Stimulated activated CD8-positive, alpha-beta memory T cell treated with anti-CD3 and anti-CD28 coated beads, Interleukin-15, amount 100 ng/mL, for 48 hours (primary cell): ENCODE measurements at places on chromosomes 13 and 19.
A peak's percentile ranks its signal among the peaks of the same experiment; 100 is the strongest.

DNA sequence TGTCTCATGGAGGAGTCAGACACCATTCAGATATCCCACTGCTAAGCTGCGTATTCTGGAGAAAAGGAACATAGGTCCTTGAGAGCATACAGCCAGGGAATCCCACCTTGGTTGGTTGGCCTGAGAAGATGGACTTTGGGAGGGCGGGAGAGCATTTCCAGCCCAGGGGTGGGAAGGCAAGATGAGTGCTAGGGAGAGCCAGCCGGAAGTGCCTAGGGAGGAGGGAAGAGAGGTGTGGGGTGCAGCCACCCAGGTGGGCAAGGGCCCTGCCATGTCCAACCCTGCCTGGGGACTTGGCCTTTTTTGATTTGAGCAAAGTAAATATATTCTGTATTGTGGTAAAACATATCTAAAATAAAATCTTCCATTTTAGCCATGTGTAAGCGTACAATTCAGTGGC is 19.7 kb downstream of the SIAH3 start:
- DNase-seq: no peak

GRCh38 chr13:31964168-31964567 is 67.4 kb upstream of the FRY start:
- DNase-seq: no peak

DNA sequence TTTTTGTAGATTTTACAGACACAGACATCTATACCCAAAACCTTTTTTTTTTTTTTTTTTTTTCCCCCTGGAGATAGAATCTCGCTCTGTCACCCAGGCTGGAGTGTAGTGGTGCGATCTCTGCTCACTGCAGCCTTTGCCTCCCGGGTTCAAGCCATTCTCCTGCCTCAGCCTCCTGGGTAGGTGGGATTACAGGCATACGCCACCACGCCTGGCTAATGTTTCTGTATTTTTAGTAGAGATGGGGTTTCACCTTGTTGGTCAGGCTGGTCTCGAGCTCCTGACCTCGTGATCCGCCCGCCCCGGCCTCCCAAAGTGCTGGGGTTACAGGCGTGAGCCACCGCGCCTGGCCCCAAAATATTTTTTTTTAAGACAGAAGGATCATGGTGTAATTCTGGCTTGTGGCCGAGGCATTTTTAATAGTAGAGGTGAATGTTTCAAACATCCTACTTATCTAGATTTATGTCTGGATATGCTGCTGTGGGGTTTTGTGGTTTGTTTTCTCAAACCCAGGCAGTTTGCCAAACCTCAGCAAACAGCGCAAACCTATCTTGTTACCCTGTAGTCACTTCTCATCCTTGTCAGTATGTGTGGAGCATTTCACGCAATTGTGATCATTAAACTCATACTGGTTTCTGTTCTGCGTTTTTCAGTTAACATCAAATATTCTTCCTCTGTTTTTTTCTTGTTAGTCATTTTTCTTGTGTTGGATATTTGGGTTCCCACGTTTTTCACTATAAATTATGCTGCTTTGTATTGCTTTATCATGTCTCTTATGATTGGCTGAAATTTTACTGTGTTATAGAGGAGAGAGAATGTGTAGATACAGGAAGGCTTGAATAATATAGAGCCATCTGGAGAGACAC is 36.2 kb upstream of the GARRE1 start:
- DNase-seq: peak; percentile 54

DNA sequence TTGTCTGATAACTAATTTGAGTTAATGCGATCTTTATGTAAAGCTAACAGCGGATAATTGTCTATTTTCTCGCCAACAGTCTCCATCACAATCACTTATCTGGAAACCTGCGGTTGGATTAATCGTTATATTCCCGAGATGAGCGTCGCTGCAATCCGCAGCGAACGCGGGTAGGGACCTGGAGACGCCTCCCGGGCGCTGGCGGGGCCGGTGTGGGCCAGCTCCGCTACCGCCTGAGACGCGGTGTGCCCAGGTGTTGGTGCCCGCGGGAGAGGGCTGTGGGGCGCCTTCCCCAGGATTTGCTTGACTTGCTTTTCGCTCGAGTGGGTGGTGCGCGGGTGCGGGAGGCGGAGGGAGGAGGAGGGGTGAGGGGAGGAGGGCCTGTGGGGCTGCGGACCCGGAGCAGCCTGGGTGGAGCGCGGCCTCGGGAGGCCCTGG is 38.3 kb downstream of the SOX1 start:
- no peak for DNase-seq

- no peak for DNase-seq
Measured at GRCh38 chr13:27857282-27857681, 62.5 kb upstream of the PDX1 start.

DNA sequence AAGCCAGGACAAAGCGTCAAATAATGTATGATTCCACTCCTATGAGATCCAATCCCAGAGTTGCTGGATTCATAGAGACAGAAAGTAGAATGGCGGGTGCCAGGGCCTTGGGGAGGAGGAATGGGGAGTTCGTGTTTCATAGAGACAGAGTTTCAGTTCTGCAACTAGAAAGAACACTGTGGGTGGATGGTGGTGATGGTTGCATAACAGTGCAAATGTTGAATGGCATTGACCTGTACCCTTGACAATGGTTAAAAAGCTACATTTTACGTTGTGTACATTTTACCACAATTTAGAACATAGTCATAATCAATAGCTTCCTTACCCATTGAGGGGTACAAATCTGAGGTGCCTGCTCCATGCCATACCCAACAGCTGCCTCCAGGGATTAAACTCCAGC is 33.4 kb downstream of the MBD3L2B start:
- DNase-seq: no peak

DNA sequence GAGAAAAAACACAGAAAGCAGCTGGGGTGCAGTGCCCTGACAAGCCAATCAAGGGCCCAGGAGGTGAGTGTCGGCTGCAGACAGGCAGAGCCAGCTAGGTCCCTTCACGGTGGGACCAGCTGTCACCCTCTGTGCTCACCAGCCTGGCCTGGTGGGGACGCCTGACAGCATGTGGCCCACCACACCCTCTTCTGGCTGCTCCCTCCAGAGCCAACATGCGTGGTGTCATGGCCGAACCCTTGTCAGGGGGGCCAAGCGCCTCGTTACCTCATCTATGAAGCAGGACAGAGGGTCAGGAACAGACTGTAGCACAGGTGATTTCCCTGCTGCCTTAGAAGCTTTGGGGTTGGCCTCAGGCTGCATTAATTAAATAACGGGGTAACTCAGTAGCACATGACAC is 40.0 kb upstream of the ISYNA1 start:
- DNase-seq: no peak

DNA sequence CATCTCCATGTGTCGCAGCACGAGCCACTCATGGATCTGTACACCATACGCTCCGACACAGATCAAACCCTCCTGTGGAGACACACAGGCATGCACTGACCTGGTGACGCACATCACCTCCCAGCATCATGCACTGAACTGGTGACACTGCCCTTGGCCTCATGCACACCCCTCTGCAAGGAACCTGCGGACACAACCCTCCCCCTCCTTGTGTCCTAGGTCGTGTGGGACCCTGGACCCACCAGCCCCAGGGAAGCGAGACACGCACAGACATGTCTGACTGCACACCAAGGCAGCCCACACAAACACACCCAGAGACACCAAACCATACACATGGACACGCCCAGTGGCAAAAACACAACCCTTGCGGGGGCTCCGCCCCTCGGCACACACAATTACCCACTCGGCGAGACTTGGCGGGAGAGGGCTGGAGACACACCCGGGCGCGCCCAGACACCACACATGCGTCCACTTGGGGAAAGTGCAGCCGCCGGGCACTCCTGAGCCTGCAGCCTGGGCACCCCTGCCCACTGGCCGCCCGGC is 2.0 kb upstream of the KCNN4 start:
- no peak for DNase-seq

GRCh38 chr13:109971006-109971405 is 184.6 kb upstream of the IRS2 start:
- no peak for DNase-seq

DNA sequence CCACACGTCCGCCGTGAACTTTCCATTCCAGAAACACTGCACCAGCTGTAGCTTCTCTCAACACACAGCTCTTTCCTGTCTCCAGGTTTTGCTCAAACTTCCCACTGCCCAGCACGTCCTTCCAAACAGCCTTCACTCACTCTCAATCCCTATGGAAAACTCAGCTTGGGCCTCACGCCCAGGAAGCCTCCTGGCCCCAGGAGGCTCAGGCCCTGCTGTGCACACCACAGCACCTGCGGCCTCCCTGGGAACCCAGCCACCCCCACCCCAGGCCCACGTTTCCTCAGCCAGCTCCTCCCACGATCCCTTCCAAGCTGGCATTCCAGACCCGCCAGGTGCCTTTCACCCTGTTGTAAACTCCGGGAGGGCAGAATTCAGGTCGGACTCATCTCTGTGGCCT is 35.2 kb downstream of the C13orf46 start:
- DNase-seq: no peak

DNA sequence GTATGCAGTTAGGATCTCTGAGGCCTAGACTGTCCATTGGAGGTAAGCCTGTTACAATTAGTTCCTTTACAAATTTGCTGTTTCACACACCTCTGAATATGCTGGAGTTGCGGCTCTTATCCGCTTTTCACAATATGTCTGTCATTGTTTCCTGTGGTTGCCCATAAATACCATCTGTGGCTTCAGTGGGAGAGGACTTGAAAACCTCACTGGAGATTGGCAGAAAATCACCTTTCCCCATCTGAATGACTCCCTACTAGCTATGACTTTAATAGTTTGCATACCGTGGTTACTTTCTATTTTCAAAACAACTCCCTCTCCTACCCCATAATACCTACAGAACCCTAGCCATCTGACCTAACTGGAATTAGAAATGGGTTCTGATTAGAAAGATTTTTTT is 454.3 kb downstream of the PCDH17 start:
- no peak for DNase-seq

- no peak for DNase-seq
Measured at GRCh38 chr19:58518256-58519086, 1.1 kb downstream of the ZBTB45 start.

DNA sequence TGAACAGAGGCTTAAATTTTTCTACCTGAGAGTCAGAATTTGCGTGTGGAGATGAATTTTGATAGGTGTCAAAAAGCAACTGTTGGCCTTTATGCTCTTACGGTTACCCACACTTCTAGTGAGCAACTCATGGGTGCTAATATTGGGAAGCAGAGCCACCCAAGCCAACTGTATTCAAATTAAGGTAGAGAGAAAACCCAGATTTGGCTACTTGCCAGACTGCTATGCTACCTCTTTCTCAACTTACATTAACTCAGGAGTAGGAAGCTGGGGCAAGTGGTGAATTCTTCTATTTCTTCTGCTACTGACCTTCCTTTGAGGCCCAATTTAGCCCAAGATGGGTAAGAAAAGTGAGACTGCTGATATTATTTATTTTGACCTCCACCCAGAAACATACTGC is 83.9 kb downstream of the OLFM4 start:
- DNase-seq: no peak

DNA sequence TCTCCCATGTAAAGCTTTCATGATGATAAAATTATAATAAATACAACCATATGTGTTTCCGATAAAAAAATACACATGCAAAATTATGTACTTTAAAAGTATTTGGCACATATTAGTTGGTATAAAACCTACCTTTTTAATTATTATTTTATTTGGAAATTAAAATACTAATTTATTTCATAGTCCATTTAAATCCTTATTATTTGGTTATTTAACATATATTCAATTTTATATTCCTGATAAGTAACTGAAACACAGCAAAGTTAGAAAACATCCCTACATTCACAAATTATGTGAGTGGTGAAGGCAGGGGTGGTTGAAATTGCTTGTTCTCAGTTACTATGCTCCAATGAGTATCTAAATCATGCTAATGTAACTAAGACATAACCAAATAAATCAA is 920.5 kb downstream of the SLITRK1 start:
- no peak for DNase-seq

DNA sequence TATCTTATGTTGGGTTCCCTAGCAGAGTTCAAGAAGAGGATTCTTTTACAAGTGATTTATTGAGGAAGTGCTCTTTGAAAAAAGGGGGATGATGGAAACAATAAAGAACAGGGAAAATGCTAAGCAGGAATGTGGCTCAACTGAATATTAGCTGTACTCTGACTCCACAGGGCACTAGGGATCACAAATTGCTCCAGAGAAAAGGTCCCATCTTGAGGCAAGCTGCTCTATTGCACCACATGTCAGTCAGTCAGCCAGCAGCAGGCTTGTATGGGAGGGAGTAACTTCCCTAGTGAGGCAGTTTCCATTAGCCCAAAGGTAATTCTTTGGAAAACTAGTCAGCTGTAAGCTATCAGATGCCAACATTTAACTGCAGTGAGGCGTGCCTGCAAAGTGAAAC is 73.3 kb upstream of the FNDC3A start:
- DNase-seq: no peak

- no peak for DNase-seq
Measured at GRCh38 chr13:68481130-68481529, 1251.0 kb upstream of the PCDH9 start.

DNA sequence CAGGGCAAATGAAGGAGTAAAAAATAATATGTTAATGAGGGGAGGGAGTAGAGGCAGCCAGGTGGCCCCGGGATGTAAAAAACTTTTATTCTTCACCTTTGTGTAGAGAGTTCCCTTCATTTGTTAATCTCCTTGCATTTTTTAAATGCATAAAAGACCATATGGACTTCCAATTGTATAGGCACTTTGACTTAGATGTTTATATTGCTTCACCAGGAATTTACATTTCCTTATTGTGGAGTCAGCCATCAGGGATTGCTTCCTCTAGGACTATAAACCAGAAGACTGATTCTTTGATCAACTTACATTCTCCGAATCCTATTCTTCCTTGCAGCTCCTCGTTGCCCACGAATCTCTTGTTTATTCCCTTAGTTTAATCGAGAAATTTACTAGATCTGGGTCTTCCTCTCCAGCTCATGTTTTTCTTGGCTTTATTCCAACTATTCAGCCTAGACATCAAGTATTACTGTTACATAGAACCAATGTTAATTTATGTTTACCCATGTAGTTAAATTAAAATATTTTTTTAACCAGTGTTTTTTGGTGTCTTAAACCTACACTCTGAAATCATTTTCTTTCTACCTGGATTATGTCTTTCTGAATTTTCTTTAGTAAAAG is 1187.0 kb upstream of the SLC10A2 start:
- DNase-seq: no peak

DNA sequence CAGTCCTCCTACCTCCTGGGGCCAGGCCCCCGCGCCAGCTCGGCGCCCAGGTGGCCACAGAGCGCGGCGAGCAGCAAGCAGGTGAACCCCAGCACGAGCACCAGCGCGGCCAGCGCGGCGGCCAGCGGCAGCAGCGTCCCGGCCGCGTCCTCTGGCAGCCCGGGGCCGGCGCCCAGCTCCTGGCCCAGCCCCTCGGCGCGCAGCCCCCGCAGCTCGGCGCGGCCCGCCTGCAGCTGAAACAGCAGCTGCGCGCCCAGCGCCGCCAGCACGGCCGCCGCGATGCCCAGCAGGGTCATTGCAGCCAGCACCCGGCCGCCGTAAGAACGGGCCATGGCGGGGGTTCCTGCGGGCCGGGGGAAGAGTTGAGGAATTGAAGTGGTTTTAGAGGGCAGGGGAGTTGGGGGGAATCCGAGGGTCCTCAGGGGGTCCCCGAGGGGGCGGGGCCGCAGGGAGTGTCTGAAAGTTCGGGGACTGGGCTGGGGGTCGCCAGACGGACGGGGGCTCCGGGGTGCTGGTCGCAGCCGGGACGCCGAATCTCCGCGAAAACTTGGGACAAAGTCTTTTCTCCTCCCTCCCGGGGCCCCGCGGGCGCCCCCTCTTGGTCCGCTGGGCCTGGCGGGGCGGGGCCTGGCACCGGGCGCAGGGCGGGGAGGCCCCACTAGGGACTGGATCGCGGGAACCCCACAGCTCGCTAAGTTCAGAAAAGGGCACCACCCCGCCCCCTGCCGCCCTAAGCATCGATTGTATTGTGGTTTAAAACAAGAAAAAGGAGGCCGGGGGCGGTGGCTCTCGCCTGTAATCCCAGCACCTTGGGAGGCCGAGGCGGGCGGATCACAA is at the start of gene TMEM221:
TMEM221 (minus strand) TSS at position 538 of the 837 bp plus-strand sequence; CDS start at position 332, 206 bp downstream.
- peak; percentile 44 for DNase-seq
